ENCODE measurements at places on chromosomes 7 and 10. TPM values are rescaled to one million over a fixed set of nuclear protein-coding genes. Genes with fewer than 3 reads are reported as not detected.

DNA sequence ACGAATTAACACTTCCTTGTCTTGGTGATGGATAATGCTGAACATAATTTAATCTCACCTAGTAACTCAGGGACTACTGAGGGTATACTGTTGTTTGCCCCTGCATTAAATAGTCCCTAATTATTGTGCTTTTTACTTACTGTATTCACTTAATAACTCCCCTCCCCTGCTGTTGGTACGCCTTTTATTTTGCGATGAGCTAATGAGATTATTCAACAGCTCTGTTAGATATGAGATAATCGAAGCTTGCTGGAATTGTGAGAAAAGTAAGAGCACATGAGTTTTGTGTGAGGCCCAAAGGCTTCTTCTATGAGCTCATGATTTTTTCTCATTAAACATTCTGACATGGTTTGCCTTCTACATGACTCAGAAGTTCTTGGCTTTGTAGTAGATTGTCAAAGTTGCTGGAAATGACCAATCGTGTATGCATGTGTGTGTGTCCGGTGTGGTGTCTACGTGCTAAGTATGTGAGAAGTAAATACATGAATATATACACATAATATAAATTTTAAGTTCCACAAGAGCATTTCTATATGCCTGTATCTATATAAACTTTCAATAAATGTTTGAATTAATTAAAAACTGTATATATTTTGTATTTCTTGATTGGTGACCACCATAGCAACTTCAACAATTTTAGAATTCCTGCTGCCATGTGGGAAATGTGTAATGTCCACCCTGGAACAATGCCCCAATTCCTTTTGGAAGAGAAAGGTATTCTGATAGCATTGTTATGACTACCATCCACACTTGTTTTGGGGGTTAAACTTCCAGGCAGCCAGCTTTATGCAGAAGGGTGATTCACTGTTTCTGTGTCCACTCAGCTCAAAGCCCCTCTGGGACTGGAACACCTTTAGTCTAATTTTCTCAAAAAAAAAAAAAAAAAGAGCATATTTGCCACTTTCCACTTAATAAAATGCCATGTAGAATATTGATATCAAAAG lies 106.2 kb downstream of the SAMD9 start:
- DNase-seq: peak; percentile 52

GRCh38 chr7:4109481-4110110 lies 572.5 kb upstream of the FOXK1 start:
- no peak for DNase-seq

GRCh38 chr10:120428754-120429153 lies 28.3 kb upstream of the PLPP4 start:
- DNase-seq: no peak

DNA sequence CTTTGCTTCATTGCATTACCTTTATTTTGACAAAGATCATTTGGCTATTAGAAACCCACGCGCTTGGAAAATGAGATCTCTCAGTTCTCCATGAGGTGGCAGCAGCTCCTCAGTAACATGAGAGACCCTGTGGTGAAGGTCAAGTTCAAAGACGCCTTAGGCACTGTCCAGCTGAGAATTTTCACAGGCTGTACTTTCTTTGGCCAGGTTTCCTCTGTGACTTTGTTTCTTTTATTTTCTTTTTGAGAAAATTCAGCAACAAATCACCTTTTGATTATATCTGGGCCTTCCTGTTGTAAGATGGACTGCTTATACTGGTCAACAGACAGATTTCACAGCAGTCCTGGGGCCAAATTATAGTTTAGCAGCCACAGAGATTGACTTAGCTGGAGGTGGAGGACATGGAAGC lies 54.5 kb downstream of the RAB18 start:
- DNase-seq: peak; percentile 53

GRCh38 chr10:75600833-75601232 lies 169.4 kb downstream of the LRMDA start:
- DNase-seq: no peak

DNA sequence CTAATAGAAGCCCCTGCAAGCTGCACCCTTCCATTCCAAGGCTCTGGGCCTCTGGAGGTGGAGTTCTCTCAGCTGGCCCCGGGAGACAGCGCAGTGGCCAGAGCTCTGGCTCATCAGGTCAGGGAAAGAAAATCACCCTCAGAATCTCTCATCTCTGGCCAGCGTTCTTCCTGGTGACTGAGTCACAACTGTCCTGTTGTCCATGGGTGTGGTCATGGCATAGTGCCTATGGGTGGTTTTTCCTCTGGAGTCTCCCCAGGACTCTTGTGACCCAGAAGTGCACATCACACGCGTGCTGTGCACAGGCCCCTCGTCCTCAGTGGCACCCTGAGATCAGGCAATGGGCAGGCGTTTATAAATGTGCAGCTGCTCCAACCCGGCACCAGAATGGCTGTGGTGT lies 27.4 kb upstream of the FXYD4 start:
- DNase-seq: peak; percentile 20

DNA sequence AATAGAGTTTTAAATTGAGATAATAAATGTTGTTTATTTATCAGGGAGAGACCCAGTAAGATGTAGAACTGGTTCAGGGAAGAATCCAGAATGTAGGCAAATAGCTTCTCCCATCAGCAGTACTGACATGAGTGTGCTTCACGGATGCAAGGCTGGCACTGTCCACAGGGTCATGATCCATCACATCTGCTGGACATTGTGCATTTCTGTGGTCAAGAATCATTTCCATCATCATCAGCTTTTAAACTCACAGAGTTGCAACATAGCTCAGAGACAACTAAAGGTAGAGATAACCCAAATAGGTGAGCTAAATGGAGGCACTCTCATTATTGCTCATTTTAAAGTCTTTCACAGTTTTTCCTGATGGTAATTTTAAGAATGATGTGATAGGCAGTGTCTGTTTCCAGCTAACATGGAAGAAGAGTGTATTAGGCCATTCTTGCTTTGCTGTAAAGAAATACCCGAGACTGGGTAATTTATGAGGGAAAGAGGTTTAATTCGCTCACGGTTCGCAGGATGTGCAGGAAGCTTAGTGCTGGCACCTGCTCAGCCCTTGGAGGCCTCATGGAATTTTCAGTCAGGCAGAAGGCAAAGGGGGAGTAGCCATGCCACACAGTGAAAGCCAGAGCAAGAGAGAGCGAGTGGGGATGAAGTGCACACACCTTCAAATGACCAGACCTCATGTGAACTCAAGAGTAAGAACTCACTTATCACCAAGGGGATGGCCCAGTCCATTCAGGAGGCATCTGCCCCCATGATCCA lies 80.8 kb downstream of the INPP5A start:
- no peak for DNase-seq

Gene ARHGEF35
- 0.76 TPM for total RNA-seq

- no peak for DNase-seq
These were observed 236.6 kb upstream of the PPP1R3A start for GRCh38 chr7:114155116-114156110.

DNA sequence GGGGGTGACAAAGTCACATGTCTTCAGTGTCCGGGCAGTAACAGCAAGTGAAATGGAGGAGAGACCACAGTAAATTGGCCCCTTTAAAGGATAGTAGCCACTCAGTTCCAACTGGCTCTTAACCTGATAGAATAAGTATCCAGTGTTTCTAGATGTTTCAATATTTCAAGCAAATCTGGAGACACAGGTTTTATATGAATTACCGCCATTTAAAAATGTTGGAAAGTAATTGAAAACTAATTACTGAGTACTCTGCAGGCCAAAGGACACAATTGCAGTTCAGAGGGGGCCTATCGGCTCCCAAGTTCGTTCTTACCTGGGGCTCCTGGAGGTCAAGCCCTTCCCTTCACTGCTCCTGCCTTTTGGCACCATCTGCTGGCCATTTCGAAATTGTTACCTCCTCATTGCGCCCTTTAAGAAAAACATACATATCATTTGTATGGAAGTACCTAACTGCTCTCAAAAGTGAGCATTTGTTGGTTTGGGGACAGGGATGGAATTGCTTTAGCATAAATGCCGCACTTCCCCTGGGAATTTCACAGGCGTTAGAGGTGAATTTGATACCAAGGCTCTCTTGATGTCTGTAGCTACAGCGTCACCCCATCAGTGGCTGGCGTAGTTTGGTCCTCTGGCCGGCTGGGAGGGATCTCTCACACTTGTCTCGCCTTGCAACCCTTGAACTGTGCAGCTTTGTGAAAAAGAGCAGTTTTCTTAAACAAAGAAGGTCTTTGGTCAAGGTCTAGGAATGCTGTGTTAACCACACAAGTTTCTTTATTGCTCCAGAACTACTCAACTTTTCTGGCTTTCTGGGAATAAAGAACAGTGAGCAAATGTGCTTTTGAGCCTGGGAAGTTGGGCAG lies 220.0 kb downstream of the ARHGAP21 start:
- peak; percentile 17 for DNase-seq

DNA sequence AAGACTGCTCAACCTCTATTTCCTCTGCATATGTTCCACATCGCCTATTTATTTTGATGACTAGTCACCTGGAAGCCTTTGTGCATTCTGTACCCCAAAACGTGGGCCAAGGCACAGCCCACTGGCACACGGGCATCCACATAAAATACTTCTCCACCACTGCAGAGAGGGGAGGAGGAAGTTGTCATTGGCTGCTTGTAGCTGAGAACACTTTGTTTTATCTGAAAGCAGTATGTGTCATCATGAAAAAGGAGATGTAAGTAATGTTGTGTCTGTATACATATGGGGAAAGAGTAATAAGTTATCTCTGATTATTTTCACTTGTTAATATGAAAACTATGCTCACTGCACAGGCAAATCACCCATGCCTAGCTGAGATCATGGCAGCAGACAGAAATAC lies 48.2 kb upstream of the AMPH start:
- peak; percentile 29 for DNase-seq

DNA sequence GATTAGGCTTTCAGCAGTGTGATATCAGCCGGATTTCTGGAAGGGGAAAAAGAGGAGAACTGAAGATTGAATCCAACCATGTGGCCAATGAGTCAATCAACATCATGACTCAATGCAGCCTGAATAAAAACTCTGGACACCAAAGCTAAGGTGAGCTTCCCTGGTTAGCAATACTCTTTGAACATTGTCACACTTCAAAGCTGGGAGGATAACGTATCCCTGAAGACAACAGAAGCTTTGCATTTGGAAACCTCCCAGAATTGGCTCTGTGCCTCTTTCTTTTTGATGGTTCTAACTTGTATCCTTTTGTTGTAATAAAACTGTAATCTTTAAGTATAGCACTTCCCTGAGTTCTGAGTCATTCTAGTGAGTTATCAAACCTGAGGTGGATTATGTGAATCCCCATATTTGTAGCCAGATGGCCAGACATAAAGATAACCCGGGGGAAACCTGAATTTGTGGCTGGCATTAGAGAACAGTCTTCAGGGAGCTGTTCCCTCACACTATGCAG lies 284.4 kb downstream of the IPMK start:
- DNase-seq: no peak

DNA sequence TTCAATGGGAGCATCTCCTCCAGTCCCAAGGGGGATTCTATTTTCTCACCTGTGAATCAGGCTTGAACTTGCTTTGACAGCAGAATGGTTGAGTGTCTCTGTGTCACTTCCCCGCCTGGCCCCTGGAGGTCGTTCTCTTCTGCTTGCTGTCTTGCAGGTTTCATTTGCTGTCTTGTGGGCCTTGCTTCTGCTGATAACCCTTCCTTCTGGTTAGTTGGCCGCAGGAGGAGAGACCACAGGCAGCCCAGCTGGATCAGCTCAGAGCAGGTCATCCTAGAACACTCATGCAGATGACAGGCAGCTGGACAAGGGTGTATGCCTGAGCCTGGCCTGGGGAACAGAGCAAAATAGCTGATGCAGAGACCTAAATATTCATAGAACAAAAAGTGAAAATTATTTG lies 344.2 kb upstream of the ADARB2 start:
- no peak for DNase-seq
